ENCODE measurements at places on chromosomes 4 and X.

DNA sequence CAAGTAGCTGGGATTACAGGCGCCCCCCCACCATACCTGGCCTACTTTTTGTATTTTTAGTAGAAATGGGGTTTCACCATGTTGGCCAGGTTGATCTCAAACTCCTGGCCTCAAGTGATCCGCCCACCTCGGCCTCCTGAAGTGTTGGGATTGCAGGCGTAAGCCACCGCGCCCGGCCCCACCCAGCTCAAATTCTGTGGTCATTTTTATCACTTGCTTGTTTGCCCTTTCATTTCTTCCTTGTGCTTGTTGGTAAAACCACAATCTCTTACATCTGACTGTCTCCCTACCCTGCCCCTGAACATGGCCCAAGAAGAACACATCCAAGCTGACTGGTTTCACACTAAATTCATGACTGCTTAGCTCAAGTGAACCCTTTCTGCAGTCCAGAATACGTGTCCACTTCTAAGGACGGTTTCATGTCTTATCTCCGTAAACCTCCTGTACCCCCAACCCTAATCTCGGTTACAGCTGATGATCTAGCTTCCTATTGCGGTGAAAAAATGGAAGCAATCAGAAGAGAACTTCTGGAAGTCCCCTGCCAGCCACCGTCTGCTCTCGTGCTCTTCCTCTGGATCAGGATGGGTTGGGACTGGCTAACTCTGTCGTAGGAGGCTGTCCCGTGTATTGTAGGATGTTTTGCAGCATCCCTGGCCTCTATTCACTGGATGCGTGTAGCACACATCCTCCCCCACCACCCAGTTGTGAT is 5.4 kb upstream of the RS1 start:
- DNase-seq = no peak

- DNase-seq = no peak
These were observed 63.3 kb downstream of the MOSPD2 start for GRCh38 chrX:14936561-14936960.

GRCh38 chr4:164081801-164082200 is 587.3 kb downstream of the TMA16 start:
- no peak for DNase-seq

DNA sequence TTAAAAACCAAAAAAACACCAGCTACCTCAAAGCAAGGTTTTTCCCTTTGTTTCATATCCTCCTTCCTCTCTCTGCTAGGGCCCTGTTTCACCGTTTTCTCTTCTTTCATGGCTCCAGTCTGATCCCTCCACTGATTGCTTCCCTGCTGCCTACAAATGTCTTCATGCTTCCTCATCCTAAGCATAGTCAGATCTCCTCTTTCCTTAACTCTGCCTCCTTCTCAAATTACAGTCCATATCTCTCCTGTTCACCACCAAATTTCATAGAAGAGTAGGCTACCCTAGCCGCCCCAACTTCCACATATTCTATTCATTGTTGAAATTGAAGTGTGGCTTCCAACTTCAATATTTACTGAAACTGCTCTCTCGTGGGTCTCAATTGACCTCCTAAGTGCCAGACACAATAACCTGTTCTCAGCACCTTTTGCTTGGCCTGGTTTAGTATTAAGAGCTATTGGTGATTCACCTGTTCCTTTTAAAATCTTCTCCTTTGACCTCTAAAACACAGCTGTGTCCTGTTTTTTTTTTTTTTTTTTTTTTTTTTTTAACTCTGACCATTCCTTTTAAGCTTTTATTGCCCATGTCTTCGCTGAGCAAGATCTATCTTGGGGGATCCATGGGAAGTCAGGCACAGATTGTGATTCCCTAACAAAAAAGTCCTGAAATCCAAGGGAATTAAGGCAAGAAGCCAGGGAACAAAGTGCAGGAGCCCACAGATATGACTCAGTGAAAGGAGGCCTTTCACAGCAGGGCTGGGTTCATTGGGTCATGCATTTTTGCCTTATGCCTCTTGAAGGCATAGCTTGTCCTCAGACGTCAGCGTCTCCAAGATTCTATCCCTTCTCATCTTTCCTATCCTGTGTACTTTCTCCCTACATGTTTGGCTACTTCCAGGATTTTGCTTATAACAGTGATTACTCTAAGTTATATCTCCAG is 85.4 kb downstream of the RPS3A start:
- DNase-seq = no peak

Data from effector CD8-positive, alpha-beta T cell (primary cell).